ENCODE measurements at places on chromosomes 6 and 20. TPM values are rescaled to one million over a fixed set of nuclear protein-coding genes. Genes with fewer than 3 reads are reported as not detected.

The SAMD5 gene
- 0.26 TPM for total RNA-seq

The ECI2 gene
- total RNA-seq = 94.7 TPM

The GTSF1L gene
- total RNA-seq = not detected

The RAMACL gene
- total RNA-seq = 0.43 TPM

The KATNA1 gene
- 41.8 TPM for total RNA-seq

The PACSIN1 gene
- not detected for total RNA-seq

The C6orf118 gene
- not detected for total RNA-seq

The TPD52L2 gene
- 95.0 TPM for total RNA-seq

The GABRR1 gene
- not detected for total RNA-seq

The MLN gene
- total RNA-seq = not detected

The ENPP5 gene
- under 0.01 TPM for total RNA-seq

The GLP1R gene
- total RNA-seq = not detected

The GJA10 gene
- total RNA-seq = not detected

The GRM4 gene
- under 0.01 TPM for total RNA-seq

The TINAG gene
- total RNA-seq = not detected

The TUBB1 gene
- not detected for total RNA-seq
